ENCODE measurements at places on chromosomes 5 and 9.

DNA sequence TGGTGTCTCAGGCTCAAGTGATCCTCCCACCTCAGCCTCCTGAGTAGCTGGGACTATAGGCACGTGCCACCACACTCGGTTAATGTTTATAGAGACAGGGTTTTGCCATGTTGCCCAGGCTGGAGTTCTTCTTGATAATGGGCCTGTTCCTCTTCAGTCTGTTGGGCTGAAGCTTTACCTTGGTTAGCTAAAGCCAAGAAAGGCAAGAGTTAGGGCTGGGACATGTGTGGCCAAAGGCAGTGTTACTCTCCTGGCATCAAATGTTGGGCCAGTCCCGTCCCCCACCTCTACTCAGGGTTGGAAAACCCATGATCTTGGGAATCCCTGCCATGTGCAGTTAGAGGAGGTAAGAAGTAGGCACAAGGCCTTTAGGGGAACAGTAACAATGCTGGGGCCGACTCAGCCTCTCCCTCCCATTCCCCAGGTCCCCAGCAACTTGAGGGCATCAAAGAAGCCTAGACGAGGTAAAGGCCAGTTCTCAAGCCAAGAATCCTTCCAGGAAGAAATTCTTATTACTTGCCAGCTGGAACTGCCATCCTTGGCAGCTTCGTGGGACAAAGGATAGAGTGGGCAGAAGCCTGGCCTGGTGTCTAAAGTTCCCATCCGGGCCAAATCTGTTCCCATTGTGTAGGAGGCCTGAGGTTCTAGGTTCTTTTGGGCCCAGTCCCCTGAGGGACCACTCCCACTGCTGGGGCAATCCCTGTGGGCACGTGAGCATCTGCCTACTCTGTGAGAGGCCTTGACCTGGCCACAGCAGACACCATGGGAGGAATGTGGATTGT lies 4.5 kb downstream of the EGR1 start:
- H3K4me3 ChIP-seq, result no peak overlapping the region

DNA sequence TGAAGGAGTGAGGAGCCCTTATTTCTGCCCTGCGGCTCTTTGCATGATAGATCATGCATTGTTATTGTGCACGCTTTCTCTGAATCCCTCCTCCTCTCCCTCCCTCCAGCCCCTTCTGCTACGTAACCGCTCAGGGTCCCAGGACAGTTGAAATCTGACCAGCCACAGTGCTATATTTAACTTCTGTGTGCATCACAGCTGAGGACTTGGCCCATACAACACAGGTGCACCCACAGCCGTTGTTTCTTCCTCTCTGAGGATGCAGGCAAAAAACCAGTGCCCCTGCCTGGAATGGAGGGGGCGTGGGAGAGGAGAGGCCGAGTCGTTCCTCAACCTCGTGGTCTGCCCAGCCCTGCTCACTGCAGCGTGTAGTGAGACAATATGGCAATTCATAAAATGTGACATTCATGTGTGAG lies 335.6 kb upstream of the CLINT1 start:
- peaks cover 14% of the 10 kb centered on the region for H3K4me1 ChIP-seq
- no peaks in the 10 kb centered on the region for H3K27me3 ChIP-seq
- H3K36me3 ChIP-seq, result no peaks in the 10 kb centered on the region
- no peak overlapping the region for H3K4me3 ChIP-seq

- no peak for DNase-seq
- H3K4me1 ChIP-seq, result no peaks in the 10 kb centered on the region
- H3K36me3 ChIP-seq, result no peaks in the 10 kb centered on the region
- H3K27me3 ChIP-seq, result no peaks in the 10 kb centered on the region
- H3K4me3 ChIP-seq, result no peak overlapping the region
Observed at GRCh38 chr5:120158211-120158610, 305.9 kb upstream of the PRR16 start.

DNA sequence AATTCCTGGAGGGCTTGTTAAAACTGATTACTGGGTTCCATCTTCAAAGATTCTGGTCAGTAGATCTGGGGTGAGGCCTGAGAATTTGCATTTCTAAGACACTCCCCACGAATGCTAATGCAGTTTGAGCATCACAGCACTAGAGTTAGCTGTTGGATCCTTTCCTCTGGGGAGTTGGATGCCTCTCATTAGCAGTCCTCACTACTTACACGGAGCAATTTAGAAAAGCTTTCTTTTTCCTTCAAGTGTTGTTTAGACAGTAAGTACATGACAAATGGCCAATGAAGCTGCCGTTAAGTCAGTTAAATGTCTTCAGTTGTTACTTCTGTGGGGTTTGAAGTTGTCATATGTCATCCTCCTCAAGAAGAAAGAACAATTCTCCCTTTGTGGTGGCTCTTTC lies 74.9 kb upstream of the HMHB1 start:
- H3K27me3 ChIP-seq, result no peaks in the 10 kb centered on the region
- no peak overlapping the region for H3K4me3 ChIP-seq
- no peak for DNase-seq
- no peaks in the 10 kb centered on the region for H3K4me1 ChIP-seq
- no peaks in the 10 kb centered on the region for H3K36me3 ChIP-seq

GRCh38 chr9:114098021-114098935 lies 814 bp downstream of the KIF12 start:
- DNase-seq, result no peak
- H3K4me3 ChIP-seq, result no peak overlapping the region
- peaks cover 31% of the 10 kb centered on the region for H3K27me3 ChIP-seq
- H3K36me3 ChIP-seq, result no peaks in the 10 kb centered on the region
- H3K4me1 ChIP-seq, result peaks cover 14% of the 10 kb centered on the region

- H3K4me1 ChIP-seq, result no peaks in the 10 kb centered on the region
- H3K36me3 ChIP-seq, result no peaks in the 10 kb centered on the region
- H3K27ac ChIP-seq, result no peak overlapping the region
- H3K27me3 ChIP-seq, result no peaks in the 10 kb centered on the region
- no peak for DNase-seq
- H3K4me3 ChIP-seq, result no peak overlapping the region
Observed at GRCh38 chr5:104941030-104941645, 1378.5 kb upstream of the NUDT12 start.

- no peak overlapping the region for H3K4me3 ChIP-seq
- no peak for DNase-seq
- H3K36me3 ChIP-seq, result no peaks in the 10 kb centered on the region
- peaks cover 5% of the 10 kb centered on the region for H3K4me1 ChIP-seq
- no peaks in the 10 kb centered on the region for H3K27me3 ChIP-seq
Observed at GRCh38 chr9:70802758-70803436, 318.5 kb downstream of the TRPM3 start.

GRCh38 chr5:172648755-172649154 lies 7.7 kb downstream of the NEURL1B start:
- H3K27me3 ChIP-seq, result no peaks in the 10 kb centered on the region
- H3K4me3 ChIP-seq, result no peak overlapping the region
- peaks cover 37% of the 10 kb centered on the region for H3K36me3 ChIP-seq
- no peak overlapping the region for H3K27ac ChIP-seq

DNA sequence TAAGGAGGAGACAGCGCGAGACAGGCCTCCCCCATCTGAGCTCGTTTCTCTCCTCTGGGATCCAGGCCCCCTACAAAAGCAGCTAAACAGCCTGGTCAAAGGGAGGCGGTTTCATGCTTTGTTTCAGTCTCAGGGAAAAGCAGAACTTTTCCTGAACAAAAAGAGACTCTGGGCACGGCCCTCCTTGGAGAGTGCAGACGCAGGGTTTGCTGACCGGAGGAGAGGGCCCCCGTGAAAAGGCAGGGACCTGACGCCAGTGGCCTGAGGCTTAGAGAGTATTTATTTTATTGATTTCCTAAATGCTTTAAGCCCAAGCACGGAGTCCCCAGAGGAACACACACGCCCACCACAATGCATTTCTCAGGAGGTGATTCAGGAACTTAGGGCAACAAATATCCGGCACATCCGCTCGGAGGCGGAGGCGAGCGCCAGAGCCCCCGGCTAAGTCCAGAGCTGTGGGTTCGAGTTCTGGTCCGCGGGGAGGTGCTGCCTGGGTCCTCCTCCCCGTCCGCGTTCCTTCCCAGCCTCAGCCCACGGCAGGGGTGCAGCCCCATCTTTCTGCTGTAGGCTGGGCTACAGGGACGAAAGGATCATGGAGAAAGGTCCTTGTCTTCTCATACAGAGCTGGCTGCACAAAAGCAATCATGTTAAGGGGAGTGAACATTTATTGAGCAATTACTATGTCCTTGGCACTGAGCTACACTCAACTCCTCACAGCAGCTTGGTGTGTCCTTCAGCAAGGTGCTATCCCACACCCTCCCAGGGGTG lies 40.0 kb downstream of the PTGES start:
- no peak overlapping the region for H3K4me3 ChIP-seq
- peak overlapping the region; percentile 68 for H3K27ac ChIP-seq
- peaks cover 29% of the 10 kb centered on the region for H3K4me1 ChIP-seq
- peaks cover 13% of the 10 kb centered on the region for H3K27me3 ChIP-seq
- H3K36me3 ChIP-seq, result no peaks in the 10 kb centered on the region

DNA sequence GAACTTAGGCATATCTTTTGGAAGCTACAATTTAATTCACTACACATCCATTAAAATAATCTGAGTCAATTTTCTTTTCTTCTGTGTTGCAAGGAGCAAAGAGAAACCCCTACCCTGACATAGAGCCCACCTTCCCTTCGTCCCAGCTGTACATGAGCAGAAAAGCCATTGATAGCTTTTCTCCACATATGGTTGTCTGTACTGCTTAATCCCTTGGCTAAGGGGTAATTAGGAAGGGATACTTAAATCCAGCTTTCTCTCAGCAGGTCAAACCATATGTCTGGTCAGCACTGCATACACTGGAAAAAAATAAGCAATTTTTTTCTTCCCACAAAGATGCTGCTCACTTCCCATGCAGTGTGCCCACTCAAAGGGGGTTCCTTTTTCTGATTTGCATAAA lies 94.7 kb upstream of the RAD23B start:
- no peak overlapping the region for H3K27ac ChIP-seq
- H3K36me3 ChIP-seq, result no peaks in the 10 kb centered on the region
- H3K4me1 ChIP-seq, result no peaks in the 10 kb centered on the region
- no peaks in the 10 kb centered on the region for H3K27me3 ChIP-seq
- H3K4me3 ChIP-seq, result no peak overlapping the region

DNA sequence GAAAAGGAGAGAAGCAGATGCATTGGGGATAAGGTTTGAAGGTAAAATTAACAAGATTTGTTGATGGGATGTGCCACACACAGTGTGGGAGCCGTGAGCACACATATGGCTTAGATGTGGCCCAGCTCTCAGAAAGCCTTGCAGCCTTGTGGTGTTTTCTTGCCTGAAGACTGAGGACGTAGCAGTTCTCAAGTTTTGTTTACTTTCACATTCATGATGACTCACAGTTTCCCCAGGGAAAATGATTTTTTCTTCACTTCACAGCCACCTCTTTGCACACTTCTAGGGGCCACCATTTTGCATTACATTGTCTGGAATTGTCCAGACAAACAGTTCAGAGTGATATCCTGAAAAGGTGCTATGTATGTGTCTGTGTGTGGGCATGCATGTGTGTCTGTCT lies 126.2 kb downstream of the BASP1 start:
- no peak overlapping the region for H3K27ac ChIP-seq
- peak; percentile 28 for DNase-seq
- H3K4me1 ChIP-seq, result no peaks in the 10 kb centered on the region
- no peak overlapping the region for H3K4me3 ChIP-seq
- no peaks in the 10 kb centered on the region for H3K27me3 ChIP-seq
- no peaks in the 10 kb centered on the region for H3K36me3 ChIP-seq

DNA sequence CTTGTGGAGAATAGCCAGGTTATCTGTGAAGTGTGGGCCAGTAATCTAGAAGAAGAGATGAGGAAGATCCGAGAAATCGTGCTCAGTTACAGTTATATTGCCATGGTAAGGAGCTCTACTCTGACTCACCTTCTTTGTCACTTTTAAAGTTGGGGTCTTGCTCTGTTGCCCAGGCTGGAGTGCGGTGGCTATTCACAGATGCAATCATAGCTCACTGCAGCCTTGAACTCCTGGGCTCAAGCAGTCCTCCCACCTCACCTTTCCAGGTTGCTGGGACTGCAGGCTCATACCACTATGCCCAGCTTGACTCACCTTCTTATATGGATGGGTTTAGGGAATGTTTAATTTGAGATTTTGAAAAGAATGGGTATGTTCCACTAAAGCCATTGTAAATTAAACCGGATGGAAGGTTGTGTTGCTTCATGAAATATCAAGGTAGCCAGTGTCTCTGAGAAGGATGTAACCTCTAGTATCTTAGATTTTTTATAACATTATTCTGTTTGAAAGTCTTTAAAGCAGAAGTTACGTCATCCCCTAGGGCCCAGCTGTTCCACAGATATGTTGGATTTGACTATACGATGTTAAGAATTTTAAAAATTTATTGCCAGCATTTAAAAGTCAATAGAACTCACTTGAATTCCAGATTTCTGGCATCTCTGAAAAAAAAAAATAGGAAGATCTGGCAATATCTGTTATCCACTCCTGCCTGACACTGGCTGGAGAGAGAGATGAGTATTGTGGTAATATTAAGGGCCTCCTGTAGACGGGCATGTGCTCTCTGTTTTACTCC lies 5.1 kb downstream of the CNOT8 start:
- no peaks in the 10 kb centered on the region for H3K27me3 ChIP-seq
- H3K4me1 ChIP-seq, result peaks cover 14% of the 10 kb centered on the region
- no peak for DNase-seq
- H3K4me3 ChIP-seq, result no peak overlapping the region

All from muscle of leg (tissue), 16 donors.